ENCODE measurements at places on chromosomes 12 and 14.

DNA sequence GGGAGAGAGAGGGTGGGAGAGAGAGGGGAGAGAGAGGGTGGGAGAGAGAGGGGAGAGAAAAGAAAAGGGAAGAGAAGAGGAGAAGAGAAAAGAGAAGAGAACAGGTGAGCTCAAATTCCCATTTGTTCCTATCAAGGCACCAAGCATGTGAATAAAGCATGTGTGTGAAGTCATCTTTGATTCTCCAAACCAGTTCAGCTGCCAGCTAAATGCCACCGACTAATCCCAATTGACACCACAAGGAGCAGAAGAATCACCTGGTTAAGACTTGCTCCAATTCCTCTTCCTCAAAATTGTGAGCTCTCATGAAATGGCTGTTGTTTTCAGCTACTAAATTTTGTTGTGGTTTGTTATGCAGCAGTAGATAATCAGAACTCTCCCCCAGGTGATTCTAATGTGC lies 188.9 kb downstream of the TMX1 start:
- DNase-seq = no peak

- DNase-seq = no peak
Measured at GRCh38 chr14:30991408-30991807, 34.0 kb upstream of the AP4S1 start.

- no peak for DNase-seq
Measured at GRCh38 chr14:72418806-72419205, 475.1 kb downstream of the DPF3 start.

DNA sequence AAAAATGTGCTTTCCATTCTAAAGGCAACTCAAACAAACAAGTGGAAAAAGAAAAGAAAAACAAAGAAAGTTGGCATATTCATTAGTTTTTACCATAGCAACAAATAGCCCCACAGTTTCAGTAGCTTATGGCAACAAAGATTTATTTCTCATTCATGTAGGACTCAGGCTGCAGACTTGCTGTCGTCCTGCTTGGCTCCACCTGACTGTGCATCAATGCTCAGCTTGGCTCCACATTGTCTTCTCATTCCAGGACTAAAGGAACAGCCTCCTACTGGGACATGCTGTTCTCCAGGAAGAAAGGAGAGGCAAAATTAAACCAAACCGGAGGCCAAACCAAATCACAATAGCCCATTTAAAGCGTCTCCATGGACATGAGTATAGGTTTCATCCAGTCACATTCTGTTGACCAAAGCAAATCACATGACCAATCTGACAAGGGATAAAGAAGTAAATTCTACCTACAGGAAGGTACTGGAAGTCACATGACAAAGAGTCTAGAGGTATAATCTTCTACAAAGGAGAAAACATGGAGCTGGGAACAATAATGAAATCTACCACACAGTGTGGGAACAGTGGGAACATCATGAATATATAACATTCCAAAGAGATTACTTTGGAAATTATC lies 222.5 kb downstream of the PIK3C2G start:
- no peak for DNase-seq

DNA sequence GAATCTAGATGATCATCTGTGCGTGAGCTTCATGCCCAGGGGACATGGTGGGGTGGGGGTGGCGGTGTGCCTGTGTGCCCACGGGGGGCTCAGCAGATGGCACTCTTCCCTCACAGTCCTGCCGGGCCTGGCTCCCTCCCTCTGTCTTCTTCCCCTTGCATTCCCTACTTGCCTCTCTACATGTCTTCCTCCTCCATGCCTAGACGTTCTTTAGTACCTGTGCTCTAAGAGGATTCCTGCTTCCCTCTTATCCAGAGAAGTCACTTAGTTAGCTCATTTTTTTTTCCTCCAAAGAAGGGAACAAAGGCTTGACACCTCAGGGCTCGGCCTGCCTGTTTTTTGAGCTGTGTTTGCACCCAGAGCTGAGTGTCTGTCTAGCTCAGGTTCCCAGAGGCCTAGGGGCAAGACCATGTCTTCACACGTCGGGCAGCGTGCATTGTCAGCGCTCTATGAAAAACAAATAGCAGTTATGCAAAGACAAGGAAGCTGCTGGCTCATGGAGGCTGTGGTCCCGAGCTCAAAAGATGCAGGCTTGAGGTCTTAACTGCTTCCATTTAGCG lies 48.8 kb downstream of the NINJ2 start:
- DNase-seq = peak; percentile 47

GRCh38 chr12:27580561-27581330 lies 56.7 kb downstream of the PPFIBP1 start:
- no peak for DNase-seq

DNA sequence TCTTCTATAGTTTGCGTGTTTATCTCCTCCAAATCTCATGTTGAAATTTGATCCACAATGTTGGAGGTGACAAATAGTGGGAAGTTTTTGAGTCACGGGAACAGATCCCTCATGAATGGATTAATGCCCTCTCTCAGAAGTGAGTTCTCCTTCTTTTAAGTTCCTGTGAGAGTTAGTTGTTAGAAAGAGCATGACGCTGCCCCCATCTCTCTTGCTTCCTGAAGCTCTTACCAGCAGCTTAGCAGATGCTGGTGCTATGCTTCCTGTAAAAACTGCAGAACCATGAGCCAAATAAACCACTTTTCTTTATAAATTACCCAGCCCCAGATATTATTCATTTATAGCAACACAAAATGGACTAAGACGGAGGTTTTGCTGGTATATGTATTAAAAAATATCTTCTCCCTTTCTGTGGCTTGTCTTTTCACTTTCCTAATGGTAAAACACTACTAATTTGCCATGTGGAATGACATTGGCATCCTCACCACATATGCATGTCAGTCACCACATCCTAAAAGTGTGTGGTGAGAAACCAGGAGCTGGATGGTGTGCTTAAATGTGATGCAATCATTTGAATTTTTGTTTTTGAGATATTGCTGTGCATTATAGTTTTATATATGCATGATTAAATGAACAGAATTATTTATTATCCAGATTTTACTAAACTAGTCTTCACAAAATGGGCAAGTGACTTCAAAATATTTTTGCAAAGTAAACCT lies 449.3 kb downstream of the ADAMTS20 start:
- DNase-seq = no peak

DNA sequence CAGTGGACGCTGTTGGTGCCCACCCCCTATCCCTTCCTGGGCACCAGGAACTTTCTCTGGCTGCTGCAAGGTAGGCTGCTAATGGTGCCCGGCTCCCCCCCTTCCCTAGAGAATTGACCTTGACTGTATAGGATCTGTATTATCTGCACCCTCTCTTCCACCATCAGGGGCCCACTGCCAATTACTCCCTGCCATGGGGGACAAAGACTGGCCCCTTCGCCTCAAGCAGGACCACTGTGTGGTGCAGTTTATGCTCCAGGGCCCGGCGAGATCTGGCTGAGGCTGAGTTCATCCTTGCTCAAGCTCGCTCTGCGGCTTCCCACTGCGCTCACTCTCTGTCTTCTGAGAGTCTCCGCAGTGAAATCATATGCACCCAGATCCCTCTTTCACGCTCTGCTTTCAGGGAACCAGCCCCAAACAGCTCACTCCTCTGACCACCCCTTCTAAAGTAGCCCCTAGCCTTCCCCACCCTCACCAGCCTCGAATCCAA lies 95.2 kb downstream of the LGMN start:
- no peak for DNase-seq

- DNase-seq = no peak
Measured at GRCh38 chr12:45008211-45008610, 42.7 kb downstream of the DBX2 start.

- DNase-seq = no peak
Measured at GRCh38 chr12:58253663-58254062, 312.3 kb downstream of the ATP23 start.

DNA sequence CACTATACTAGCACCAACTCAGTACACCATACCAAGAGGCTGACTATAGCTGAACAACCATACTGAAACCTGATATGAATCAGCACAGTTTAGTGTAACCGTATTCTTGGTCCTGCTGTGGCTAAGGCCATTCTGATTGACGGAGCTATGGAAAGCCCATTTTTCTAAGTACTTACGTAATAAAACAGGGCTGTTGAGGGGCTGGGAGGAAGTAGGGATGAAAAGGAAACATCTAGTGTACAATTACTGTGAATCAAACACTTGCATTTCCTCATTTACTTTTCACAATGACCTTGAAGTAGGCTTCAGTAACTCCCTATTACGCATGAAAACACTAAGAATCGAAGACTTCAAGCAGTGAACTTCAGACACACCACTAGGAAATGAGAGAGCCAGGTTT lies 198.2 kb downstream of the BTG1 start:
- DNase-seq = peak; percentile 6

GRCh38 chr12:22700106-22700505 lies 75.1 kb downstream of the ETNK1 start:
- no peak for DNase-seq

- DNase-seq = no peak
Measured at GRCh38 chr12:41437563-41437962, 249.4 kb downstream of the PDZRN4 start.

GRCh38 chr12:79444089-79444488 lies 246.7 kb downstream of the PAWR start:
- DNase-seq = no peak

DNA sequence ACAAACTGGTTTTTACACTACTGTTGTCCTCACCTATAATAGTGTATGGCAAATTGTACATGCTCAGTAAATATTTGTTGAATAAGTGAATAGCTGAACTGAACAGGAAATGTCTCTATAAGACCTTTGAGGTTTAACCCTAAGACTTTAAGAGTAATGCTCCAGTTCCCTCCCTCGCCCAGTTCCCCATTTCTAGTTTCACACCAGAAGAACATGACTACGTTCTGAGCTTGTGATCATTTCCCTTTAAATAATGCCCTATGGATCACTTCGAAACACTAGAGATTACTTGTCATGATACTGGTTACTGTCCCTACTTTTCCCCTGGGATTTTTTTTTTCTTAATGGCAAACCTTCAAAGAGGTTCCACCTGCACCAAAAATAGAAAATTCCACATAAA lies 69.3 kb downstream of the PRKD1 start:
- DNase-seq = no peak

GRCh38 chr12:1877169-1877878 lies 41.1 kb downstream of the CACNA2D4 start:
- no peak for DNase-seq

DNA sequence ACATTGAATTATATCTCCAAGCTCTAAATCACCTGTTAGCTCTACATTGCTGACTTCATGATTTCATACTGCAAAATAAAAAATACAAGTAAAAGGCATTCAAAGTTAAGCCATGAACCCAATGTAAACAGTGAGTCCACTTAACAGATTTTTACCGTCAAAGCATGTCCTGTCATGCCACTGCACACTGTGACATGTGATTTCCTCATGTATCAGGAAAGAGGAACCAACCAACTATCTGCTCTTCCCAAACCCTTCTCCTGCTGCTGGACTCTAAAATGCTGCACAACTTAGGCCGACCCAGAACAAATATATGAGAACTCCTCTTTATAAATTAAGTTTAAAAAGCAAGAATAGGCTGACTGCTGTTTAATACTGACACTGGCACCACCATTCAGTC lies 37.5 kb downstream of the TM7SF3 start:
- no peak for DNase-seq

DNA sequence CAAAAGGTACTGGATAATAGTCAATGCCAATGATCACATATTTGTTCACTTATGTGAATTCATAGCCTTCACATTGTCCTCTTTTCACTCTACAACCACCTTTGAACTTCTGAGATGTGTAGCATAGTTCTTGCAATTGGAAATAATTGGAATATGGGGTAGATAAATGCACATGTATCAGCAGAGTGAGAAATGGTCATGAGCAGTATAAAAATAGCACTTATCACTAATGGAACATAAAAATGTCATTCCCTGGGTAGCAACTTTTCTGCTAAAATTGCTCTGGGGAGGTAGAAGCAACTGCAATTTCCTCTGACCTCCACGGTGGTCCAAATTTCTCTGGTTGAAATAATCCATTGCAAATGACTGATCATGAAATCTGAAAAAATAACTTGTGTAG lies 1785.7 kb upstream of the FLRT2 start:
- DNase-seq = no peak

- DNase-seq = no peak
Measured at GRCh38 chr12:51848326-51848727, at the start of gene FIGNL2. FIGNL2 (minus strand) TSS chr12:51848718; CDS start chr12:51822413, 26,305 bp downstream.

GRCh38 chr12:14911131-14911530 lies 25.5 kb upstream of the MGP start:
- no peak for DNase-seq

GRCh38 chr12:101850199-101850598 lies 19.4 kb upstream of the GNPTAB start:
- no peak for DNase-seq

DNA sequence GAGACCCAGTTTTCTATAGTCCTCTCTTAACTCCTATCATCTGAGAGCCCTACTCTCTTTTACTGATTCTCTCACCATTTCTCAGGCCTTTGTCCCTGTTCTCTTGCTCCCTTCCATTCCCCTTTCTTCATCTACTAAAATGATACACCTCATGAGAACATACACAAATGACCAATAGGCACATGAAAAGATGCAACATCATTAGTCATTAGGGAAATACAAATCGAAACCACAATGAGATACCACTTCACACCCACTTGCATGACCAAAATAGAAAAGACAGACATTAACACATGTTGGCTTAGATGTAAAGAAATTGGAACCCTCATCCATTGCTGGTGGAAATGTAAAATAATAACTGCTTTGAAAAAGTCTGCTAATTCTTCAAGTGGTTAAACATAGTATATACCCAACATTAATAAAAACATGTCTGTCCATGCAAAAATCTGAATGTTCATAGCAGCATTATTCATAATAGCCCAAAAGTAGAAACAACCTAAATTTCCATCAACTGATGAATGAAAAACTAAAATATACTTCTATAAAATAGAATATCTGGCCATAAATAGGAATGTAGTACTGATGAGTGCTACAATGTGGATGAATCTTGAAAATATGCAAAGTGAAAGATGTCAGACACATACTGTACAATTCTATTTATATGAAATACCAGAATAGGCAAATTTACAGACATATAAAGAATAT lies 66.0 kb downstream of the DENND5B start:
- no peak for DNase-seq

DNA sequence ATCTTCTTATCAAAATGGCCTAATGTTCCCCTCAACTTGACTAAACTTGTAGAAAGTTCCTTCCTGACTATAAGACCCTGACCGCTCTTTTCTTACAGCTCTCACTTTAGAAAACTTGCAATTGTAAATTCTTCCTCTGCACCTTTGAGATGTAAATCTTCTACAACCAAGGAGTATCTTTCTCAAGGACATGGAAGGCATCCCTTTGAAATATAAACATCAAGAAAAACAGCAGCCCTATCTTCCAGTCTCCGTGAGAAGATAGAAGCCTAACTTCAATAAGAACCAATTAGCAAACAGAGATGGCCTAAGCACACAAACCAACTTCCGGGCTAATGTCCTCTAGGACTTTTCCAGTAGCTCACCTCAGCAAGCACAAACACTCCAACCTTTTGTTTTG lies 210.3 kb downstream of the CPNE8 start:
- no peak for DNase-seq

GRCh38 chr12:54859502-54859901 lies 5.2 kb downstream of the MUCL1 start:
- DNase-seq = no peak

GRCh38 chr14:59305231-59305630 lies 116.8 kb downstream of the DAAM1 start:
- DNase-seq = no peak

- DNase-seq = no peak
Measured at GRCh38 chr12:69947897-69948296, 122.9 kb downstream of the MYRFL start.

Data from CD4-positive, alpha-beta T cell treated with Interferon alpha-2 for 1 hour (primary cell).